ENCODE measurements at places on chromosomes 3 and 15.
A peak's percentile ranks its signal among the peaks of the same experiment; 100 is the strongest.

DNA sequence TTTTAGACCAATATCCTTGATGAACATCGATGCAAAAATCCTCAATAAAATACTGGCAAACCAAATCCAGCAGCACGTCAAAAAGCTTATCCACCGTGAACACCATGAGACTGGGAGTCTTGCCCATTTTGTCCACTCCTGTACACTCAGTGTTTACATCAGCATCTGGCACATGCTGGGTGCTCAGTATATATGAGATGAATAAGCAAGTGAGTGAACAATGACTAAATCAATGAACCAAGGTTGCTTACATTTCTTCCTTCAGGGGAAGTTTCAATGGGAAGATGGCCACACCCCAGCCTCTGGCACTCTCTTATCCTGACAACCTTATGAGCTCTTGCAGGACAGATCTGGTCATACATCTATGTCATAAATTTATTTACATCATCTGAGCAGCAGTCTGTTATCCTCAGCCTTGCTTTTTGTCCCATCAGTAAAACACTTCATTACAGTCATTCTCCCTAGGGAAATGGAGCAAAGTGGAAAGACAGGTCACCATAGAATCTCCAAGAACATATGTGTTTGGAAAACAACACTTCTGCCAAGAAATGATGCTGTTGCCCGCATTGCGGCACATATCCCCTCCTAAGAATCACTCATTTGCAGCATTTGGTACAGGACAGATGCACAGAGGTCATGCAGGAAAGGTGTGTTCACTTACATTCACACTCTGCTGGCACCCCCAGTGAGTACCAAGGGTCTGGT, 171.8 kb upstream of the EIF1B start:
- DNase-seq, result no peak

GRCh38 chr3:160827516-160827915, 71.5 kb downstream of the PPM1L start:
- no peak for DNase-seq

DNA sequence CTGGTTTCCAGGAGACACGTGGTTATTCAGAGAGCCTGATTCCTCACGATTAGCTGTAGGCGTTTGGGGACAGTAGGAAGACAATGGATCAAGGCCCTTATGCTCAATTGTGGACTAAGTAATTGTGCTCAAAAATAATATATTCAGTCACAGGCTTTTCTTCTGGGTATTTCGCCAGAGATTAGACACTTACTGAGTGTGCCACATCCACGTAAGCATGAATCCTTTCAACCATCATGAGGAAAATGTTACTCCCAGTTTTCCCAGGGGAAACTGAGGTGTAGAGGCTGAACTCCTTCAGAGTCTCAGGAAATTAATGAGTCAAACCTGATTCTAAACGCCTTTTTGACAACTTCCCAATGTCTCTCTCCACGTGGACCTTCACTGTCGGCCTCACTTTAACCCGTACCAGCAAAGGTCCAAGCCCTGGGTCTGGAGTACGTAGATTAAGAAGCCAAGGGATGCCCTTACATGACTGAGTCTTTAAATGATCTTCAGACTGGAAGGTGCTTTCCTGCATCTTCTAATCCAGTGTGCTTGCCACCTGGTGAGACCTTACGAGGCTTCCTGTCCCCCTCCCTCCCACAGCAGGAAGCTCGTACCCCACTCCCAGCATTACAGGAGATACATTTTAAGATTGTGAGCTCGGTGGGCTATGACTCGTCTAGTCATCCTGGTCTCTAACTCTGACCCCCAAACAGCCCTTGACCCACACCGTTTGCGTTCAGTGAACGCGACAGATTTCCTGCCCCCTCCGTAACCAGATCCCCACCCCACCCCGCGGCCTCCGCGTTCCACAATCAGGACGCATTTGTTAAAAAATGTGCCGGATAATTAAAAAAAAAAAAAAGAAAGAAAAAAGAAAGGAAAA, 1.7 kb downstream of the PKM start:
- DNase-seq, result peak; percentile 35

DNA sequence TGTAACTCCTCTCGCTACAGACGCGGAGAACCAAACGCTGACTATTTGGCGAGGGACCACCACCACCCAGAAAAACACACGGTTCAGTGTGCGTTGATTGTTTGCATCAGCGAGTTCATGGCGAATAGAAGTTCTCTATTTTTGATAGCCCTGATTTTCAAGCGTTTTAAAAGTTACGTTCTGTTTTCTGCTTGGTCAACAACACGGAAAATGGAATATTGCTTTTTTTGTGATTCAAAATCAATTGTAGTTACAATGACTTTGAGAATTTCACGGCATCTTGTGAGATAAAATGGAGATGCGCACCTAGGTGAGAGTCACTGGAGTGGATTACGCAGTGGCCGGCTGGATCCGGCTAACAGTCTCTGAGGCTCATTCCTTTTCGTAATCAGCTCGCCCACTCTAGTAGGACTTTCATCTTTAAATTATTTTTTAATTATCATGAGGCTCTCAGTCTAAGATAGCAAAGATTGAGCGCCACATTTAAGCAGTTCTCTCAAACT, 54.8 kb downstream of the CCDC54 start:
- no peak for DNase-seq

All from CD4-positive, CD25-positive, alpha-beta regulatory T cell (primary cell).